ENCODE measurements at places on chromosomes 2 and 18.

DNA sequence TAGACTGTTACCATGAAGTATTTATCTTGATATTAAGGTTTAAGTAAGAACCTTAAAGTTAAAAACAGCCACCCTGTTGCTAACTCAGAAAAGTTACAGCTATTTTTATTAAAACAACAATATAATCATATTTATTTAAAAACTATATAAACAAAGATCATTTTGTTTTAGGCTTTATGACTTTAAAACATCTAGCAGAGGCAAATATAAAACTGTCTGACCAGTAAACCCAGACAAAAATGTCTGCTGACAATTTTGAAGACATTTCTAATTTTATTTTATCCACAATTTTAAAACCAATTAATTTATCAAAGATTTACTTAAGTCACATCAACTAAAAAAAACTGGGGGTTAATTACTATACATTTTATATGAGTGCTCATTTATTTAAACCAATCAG, 14.2 kb downstream of the RBM43 start:
- DNase-seq: no peak

- no peak for DNase-seq
Observed at GRCh38 chr2:230711224-230711623, 1.4 kb upstream of the CAB39 start.

DNA sequence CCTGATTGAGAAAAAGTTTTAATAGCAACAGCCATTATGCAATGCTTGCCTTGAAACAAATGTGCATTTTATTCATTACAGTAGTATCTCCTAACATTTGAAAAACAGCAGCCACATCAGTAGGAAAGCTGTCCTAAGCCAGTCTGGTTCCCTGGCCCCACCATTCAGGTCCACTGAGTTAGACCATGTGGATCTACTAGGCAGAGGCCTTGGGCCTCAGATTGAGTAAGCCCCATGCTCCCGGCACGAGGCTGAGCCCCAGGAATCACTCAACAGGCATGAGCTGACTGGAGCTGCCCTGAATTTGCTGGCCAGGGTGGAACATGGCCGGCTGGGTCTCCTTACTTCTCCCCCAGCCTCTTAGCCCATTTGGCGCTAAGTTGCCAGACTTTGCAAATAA, 103.4 kb downstream of the ZFP36L2 start:
- no peak for DNase-seq

DNA sequence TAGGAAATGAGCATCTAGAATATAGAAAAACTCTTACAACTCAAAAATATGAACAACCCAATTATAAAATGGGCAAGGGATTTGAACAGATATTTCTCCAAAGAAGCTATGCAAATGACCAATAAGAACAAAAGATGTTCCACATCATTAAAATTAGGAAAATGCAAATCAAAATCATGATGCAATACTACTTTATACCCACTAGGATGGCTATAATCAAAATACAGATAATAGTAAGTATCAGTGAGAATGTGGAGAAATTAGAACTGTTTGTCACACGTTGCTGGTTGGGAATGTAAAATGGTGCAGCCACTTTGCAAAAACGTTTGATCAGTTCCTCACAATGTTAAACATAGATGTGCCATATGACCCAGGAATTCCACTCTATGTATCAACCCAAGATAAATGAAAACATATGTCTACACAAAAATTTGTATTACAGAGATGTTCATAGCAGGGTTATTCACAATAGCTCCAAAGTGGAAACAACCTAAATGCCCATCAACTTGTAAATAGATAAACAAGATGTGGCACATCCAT, 558.4 kb downstream of the SLC4A3 start:
- DNase-seq: no peak

DNA sequence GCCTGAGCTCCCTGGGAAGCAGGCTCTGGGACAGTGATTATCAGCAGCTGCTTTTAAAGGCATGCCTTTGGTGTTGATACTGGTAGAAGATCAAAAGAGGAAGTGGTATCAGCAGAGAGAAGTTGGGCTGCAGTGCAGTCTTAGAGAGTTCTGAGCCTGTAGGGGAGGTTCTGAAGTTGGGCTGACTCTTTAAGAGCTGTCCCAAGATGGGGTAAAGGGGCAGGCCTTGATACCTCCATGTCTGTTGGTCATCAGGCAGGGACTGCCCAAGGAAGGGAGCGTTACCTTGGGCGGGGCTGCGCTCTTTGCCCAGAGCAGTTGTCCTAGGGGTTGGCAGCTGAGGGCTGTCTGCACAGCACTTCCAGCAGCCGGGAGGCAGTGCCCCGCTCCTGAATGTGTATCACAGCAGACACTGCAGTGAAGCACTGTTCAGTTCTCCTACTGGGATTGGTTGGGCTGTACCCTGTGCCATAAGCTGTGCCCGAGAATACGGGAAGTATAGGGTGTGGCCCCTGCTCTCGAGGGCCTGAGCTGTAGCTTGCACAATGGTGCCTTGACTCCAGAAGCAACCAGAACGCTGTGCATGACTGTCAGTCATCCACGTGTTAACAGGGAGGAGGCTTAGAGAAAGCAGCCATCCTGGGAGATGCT, 177.0 kb downstream of the CTIF start:
- peak; percentile 12 for DNase-seq

DNA sequence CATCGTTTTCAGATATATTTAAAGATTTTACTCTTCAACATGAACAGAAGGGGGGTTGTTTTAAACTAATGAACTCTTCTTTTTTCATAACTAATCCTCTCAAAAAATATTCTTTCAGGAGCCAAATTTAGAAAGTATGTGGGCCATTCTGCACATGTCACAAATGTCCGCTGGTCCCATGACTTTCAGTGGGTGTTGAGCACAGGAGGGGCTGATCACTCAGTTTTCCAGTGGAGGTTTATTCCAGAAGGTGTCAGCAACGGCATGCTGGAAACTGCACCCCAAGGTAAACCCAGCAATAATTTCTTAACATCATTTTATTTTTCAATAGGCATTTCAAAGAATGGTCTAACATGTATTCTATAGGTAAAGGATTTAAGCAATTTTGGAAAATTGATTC, 136.0 kb downstream of the EML6 start:
- no peak for DNase-seq

DNA sequence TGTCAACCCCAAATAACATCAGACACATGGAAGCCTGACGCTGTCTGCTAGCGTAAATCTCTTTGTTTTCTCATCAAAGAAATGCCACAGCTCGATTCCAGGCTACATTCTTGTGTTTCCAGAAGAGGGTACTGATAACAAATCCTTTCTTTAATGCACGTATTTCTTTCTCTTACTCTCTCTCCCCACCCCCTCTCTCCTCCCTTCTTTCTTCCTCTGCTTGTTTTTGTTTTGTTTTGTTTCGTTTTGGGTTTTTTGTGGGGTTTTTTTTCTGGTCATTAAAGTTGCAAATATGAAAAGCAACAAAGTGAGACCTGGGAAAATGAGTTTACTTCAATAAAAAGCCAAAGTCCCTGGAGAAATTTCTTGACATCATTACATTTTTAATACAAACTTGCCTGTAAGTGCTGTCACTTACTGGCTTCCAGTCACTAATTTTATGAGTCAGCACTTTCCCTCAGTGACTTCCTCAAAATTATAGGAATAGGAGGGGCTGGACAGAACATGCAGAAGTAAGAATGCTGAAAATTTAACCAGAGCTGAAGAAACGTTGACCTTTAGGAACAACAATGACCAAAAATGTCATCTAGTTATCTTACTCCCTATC, 106.7 kb upstream of the NABP1 start:
- peak; percentile 75 for DNase-seq

GRCh38 chr18:7575465-7576028, 8.4 kb downstream of the PTPRM start:
- DNase-seq: no peak

DNA sequence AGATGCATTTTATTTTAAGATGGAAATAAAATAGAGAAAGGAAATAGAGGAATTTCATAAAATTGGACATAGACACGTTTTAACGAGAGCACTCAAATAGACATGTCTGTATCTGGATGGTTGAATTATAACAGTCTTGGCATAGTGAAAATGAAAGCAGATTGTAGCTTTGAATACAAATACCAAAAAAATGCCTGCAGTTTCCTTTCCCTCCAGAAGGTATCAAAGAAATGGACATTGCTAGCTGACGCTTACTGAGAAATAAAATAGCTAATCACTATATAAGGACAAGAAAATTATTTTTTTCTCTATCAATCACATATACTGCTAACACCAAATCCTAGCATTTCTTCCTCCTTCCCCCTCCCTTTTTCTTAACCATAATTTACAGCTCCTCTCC, 11.4 kb upstream of the MAPRE2 start:
- DNase-seq: peak; percentile 32

GRCh38 chr2:189613650-189614420, 33.2 kb upstream of the SLC40A1 start:
- peak; percentile 68 for DNase-seq

GRCh38 chr2:10501980-10502802, 54.1 kb upstream of the ODC1 start:
- no peak for DNase-seq

DNA sequence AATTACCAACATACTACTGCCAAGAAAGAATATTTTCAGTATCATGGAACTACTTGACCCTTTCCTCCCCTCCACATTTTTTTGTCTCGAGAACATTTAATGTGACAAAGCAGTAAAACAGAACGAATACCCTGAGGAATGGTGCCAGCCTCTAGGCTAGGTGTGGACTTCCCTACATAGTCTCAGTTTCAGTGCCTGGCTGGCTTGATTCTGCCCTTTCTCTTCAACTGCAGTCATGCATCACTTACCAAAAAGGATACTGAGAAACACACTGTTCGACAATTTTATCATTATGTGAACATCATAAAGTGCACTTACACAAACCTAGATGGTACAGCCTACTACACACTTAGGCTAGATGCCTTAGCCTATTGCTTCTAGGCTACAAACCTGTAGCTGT, 305.3 kb upstream of the HNRNPA3 start:
- no peak for DNase-seq

All from hematopoietic multipotent progenitor cell treated with erythropoietin and hydrocortisone succinate and interleukin-3 and kit ligand, for 8 days (in vitro differentiated cells).